ENCODE measurements at places on chromosomes 5 and 9. TPM values are rescaled to one million over a fixed set of nuclear protein-coding genes. Genes with fewer than 3 reads are reported as not detected.

Gene COMMD10
- polyA plus RNA-seq, result 21.6 TPM

Gene TSSK1B
- polyA plus RNA-seq, result not detected

Gene CCDC183
- polyA plus RNA-seq, result 3.5 TPM

Gene ELL2
- polyA plus RNA-seq, result 10.2 TPM

Gene ROPN1L
- polyA plus RNA-seq, result 2.4 TPM

Gene PDE8B
- 0.52 TPM for polyA plus RNA-seq

Gene SMIM33
- polyA plus RNA-seq, result 4.7 TPM

Gene SPRY4
- polyA plus RNA-seq, result 1.8 TPM

Gene ADAMTS2
- polyA plus RNA-seq, result 0.69 TPM

Gene IFNA13
- polyA plus RNA-seq, result not detected

Gene GPRIN1
- 0.60 TPM for polyA plus RNA-seq
